Neural cell (in vitro differentiated cells): ENCODE measurements at places on chromosomes 5 and 9. TPM values are rescaled to one million over a fixed set of nuclear protein-coding genes. Genes with fewer than 3 reads are reported as not detected.

Gene ZNF354C
- 4.4 and 6.1 TPM in 2 replicates for polyA plus RNA-seq

Gene QSOX2
- 20.7 and 25.1 TPM in 2 replicates for polyA plus RNA-seq

Gene ANKDD1B
- 0.37 TPM in 1 of 2 replicates, not detected in the other for polyA plus RNA-seq

Gene TCF7
- 0.15 and 0.36 TPM in 2 replicates for polyA plus RNA-seq

Gene PCDHA11
- 5.3 and 7.3 TPM in 2 replicates for polyA plus RNA-seq

Gene CD72
- polyA plus RNA-seq: not detected in 2 replicates

Gene ZFR
- polyA plus RNA-seq: 115 and 141 TPM in 2 replicates

Gene GOLGA1
- polyA plus RNA-seq: 15.3 and 23.1 TPM in 2 replicates

Gene DOK3
- polyA plus RNA-seq: 5.1 and 5.5 TPM in 2 replicates

Gene ATOSB
- 28.9 and 34.1 TPM in 2 replicates for polyA plus RNA-seq

Gene PCDHA1
- 0.28 TPM in 1 of 2 replicates, not detected in the other for polyA plus RNA-seq

Gene EDIL3
- polyA plus RNA-seq: 6.1 and 7.4 TPM in 2 replicates

Gene PCDHGA2
- 0.21 and 0.26 TPM in 2 replicates for polyA plus RNA-seq

Gene TMEM252
- not detected in 2 replicates for polyA plus RNA-seq

Gene PCDHA12
- 12.8 and 13.9 TPM in 2 replicates for polyA plus RNA-seq

Gene CCL27
- polyA plus RNA-seq: 0.82 and 2.9 TPM in 2 replicates

Gene SLC36A2
- polyA plus RNA-seq: not detected in 2 replicates

Gene QRFP
- polyA plus RNA-seq: not detected in 2 replicates

Gene DNAI1
- 0.99 and 1.6 TPM in 2 replicates for polyA plus RNA-seq

Gene GAS1
- 1.4 and 1.6 TPM in 2 replicates for polyA plus RNA-seq

Gene PHPT1
- polyA plus RNA-seq: 279 and 293 TPM in 2 replicates

Gene IFNK
- not detected in 2 replicates for polyA plus RNA-seq

Gene TAF11L10
- polyA plus RNA-seq: not detected in 2 replicates

Gene C9
- not detected in 2 replicates for polyA plus RNA-seq

Gene AGXT2
- polyA plus RNA-seq: not detected in 2 replicates

Gene PCDHGA9
- polyA plus RNA-seq: 0.11 TPM in 1 of 2 replicates, not detected in the other

Gene TYRP1
- not detected in 2 replicates for polyA plus RNA-seq

Gene SLC6A7
- polyA plus RNA-seq: 1.5 and 4.6 TPM in 2 replicates

Gene MEF2C
- 18.6 and 30.2 TPM in 2 replicates for polyA plus RNA-seq

Gene ZDHHC11
- 11.4 and 12.6 TPM in 2 replicates for polyA plus RNA-seq

Gene GCNT4
- not detected in 2 replicates for polyA plus RNA-seq

Gene OXCT1
- polyA plus RNA-seq: 85.3 and 90.5 TPM in 2 replicates

Gene GABRP
- not detected in 2 replicates for polyA plus RNA-seq
